HCT116 (cell line): ENCODE measurements at places on chromosomes 4 and X.

DNA sequence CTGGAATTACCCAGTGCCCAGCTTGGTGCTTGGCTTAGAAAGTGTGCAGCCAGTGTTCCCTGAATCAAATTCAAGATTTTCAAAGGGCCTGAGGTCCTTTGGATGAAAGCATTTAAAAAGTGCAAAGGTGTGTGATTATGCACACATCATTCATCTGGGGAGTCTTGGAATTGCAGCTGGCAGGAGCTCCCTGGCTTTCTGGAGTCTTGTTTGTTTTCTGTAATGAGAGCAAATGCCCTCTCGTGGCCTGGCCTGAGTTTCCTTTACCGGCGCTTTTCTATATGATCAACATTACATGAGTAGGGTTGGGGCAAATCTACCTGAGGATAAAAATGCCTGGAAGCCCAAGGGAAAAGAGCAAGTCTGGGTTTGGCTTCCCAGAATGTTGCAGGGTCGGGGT lies 24.6 kb upstream of the SORCS2 start:
- no peaks in the 10 kb centered on the region for H3K36me3 ChIP-seq
- no peak for DNase-seq
- no peaks in the 10 kb centered on the region for H3K27me3 ChIP-seq

- H3K4me3 ChIP-seq = no peak overlapping the region
- DNase-seq = no peak
- no peaks in the 10 kb centered on the region for H3K4me1 ChIP-seq
- H3K27me3 ChIP-seq = no peaks in the 10 kb centered on the region
- no peaks in the 10 kb centered on the region for H3K36me3 ChIP-seq
- no peak overlapping the region for H3K27ac ChIP-seq
These were observed 173.7 kb upstream of the FAT4 start for GRCh38 chr4:125140966-125141495.

- H3K27me3 ChIP-seq = no peaks in the 10 kb centered on the region
- no peak overlapping the region for H3K4me3 ChIP-seq
- peaks cover 27% of the 10 kb centered on the region for H3K4me1 ChIP-seq
- no peak overlapping the region for H3K27ac ChIP-seq
These were observed 270.3 kb downstream of the ASMT start for GRCh38 chrX:1885116-1885515.

- H3K36me3 ChIP-seq = no peaks in the 10 kb centered on the region
- H3K27ac ChIP-seq = no peak overlapping the region
- H3K4me1 ChIP-seq = no peaks in the 10 kb centered on the region
- no peak overlapping the region for H3K4me3 ChIP-seq
These were observed 4.3 kb downstream of the TMPRSS11E start for GRCh38 chr4:68451246-68452211.

GRCh38 chrX:129593137-129593536 lies 53.1 kb downstream of the OCRL start:
- H3K27me3 ChIP-seq = no peaks in the 10 kb centered on the region
- H3K36me3 ChIP-seq = no peaks in the 10 kb centered on the region; the same call in 1 of the 2 replicates
- peak overlapping the region; percentile 14; the same call in 1 of the 2 replicates for H3K27ac ChIP-seq
- peaks cover 8% of the 10 kb centered on the region for H3K4me1 ChIP-seq
- no peak for DNase-seq

DNA sequence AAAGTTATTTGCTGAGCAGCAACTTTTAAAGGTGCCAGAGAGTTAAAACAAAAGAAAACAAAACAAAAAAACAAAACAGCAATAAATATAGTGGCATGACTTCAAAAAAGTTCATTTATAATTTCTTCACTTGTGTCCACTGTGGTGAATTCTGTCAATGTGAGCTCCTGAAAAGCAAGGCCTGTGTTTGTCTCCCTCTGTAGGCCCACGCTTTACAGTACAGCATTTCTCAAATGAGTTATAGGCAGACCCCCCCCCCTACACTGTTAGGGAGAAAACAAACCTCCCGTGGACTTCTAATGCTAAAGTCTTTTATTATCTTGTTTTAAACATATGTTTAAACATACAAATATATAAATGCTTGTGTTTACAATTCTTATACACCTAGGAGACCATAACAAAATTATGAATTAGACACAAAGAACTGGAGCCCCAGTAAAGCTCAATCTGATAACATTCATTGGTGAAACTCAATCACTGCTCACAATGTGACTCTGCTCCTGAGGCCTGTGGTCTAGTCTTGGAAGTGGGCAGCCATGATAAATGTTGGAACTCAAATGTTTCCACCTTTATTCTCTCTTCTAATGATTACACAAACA lies 47.0 kb upstream of the SCOC start:
- no peaks in the 10 kb centered on the region for H3K27me3 ChIP-seq
- no peak overlapping the region for H3K4me3 ChIP-seq
- H3K36me3 ChIP-seq = no peaks in the 10 kb centered on the region
- DNase-seq = peak; percentile 33
- no peaks in the 10 kb centered on the region for H3K4me1 ChIP-seq
